ENCODE measurements at places on chromosomes 1 and 21. TPM values are rescaled to one million over a fixed set of nuclear protein-coding genes. Genes with fewer than 3 reads are reported as not detected.

The CRABP2 gene
- 2.4 TPM for total RNA-seq

GRCh38 chr1:7915826-7916500 lies 24.7 kb downstream of the TNFRSF9 start:
- DNase-seq: no peak
- H3K27me3 ChIP-seq: no peaks in the 10 kb centered on the region
- H3K4me1 ChIP-seq: peaks cover 44% of the 10 kb centered on the region
- H3K27ac ChIP-seq: peak overlapping the region; percentile 77
- peaks cover 11% of the 10 kb centered on the region for H3K36me3 ChIP-seq
- peak overlapping the region; percentile 46 for H3K4me3 ChIP-seq

- no peak overlapping the region for H3K27ac ChIP-seq
- H3K4me1 ChIP-seq: peaks cover 8% of the 10 kb centered on the region
- DNase-seq: no peak
- H3K36me3 ChIP-seq: no peaks in the 10 kb centered on the region
Observed at GRCh38 chr1:23836037-23836436, 10.8 kb upstream of the HMGCL start.

DNA sequence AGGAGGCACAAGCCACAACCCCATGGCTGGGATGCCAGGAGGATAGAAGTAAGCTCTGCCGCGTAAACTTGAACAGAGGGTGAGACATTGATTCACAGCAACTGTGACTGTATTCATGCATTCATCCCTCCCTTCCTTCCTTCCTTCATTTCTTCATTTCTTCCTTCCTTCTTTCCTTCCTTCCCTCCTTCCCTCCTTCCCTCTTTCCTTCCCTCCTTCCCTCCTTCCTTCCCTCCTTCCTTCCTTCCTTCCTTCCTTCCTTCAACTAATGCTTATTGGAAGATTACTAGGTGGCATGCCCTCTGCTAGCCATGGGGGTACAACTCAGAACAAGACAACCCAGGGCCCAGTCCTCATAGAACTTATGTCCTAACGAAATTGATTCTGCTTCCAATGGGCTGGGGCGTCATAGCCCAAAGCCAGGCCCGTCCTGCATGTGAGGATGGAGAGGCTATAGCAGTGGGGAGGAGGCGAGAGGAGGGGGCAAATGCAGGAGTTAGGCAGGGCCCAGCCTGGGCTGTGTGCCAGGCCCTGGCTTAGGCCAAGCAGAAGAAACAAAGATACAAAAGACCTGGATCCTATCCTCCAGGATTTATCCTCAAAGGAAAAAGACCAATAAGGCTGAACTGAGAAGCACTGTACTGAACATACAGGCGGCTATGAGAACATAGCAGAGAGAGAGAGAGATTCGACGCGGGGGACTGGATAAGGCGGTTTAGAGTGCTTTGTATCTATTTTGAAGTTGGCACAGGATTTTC lies 24.4 kb upstream of the PAXBP1 start:
- no peaks in the 10 kb centered on the region for H3K36me3 ChIP-seq
- H3K27me3 ChIP-seq: no peaks in the 10 kb centered on the region
- no peak for DNase-seq
